ENCODE measurements at places on chromosomes 6 and 20.

DNA sequence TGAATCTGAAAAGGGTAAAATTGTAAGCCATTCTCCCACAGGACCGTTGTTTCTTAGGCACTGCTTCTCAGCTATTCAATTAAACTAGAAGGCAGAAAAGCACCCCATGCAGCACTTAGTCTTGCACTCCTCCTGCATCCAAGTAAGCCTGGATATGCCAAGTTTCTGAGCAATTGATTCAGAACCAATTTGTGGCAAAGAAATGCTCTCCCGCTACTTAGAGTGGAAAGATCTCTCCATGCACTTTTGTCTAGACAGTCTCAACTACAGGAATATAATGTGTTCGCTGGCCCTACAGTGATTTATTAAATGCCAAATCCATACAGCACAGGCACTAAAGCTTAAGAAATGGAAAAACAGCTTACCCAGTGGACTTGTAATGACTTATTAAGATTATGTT lies 338.5 kb downstream of the HACE1 start:
- DNase-seq = no peak

DNA sequence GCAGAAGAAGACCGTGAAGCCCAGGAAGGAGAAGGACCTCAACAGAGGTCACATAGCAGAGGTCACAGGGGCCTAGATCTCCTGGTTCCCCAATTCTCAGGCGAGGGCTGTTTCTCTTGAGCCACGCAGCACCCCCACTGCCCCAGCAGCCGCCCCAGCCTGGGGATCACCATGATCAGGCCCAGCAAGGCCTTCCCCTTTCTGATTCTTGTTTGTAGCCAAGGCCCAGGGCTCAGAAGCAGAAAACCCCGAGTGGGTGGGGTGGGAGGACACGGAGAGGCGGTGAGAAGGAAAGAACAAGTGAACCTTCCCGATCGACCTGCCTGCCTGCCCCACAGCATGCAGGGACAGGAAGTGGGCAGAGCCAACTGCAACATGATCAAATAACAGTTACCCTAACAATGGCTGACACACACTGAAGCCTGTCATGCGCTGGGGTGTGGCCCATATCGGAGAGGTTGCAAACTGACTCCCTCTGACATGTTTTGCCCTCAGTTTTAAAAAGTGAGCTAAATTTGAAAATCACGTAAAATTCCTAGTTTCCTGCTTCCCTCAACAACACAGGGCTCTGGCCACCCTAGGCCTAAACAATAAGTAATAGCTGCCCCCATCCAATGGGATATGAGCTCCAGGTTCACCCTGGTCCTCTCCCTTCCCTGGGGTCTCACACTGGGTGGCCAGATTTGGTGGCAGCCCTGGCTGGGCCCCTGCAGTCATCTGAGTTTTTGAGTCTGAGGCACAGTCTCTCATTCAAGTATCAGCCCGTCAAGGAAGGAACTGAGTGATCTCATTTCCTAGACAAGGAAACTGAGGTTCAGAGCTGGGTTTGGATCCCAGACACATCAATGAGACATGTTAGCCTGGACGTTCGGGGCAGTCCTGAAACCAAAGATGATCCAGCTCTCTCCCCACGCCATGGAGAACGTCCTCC lies 6.5 kb downstream of the PEDS1 start:
- no peak for DNase-seq

GRCh38 chr20:10800288-10800687 lies 126.5 kb upstream of the JAG1 start:
- DNase-seq = no peak

DNA sequence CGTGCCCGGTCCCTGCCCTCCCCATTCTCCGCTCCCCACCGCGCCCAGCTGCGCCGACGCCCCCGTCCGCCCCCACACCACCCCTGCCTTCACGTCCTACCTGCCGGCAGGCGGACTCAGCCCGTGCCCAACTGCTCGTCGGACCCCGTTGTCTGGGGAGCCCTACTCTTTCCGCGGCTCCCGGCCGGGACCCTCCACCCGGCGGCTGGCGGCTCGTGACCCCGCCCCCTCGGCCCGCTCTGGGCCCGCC lies at the start of gene SERAC1:
TSS of gene SERAC1 (minus strand) at position 223 of the 250 bp plus-strand sequence. CDS start 9,899 bp downstream, outside the sequence.
- DNase-seq = no peak

DNA sequence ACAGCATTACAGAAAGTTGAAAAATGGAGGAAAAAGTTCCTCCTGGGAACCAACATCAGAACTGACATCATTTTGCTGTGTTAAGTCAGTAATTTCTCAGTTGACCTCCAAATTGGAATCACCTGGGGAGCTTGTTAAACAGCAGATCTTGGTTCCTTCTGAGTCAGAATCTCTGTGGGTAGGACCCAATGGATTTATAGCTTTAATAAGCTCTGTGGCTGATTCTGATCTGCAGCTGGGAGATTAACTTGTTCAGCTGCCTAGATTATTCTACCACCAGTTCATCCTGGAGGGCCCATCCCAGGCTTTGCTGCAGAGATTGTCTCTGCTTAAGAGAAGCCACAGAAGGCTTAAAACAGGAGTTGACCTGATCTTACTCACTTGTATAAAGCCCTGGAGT lies 90.7 kb upstream of the POPDC3 start:
- DNase-seq = peak; percentile 87

- DNase-seq = no peak
Observed at GRCh38 chr6:161302949-161303348, 29.1 kb upstream of the AGPAT4 start.

DNA sequence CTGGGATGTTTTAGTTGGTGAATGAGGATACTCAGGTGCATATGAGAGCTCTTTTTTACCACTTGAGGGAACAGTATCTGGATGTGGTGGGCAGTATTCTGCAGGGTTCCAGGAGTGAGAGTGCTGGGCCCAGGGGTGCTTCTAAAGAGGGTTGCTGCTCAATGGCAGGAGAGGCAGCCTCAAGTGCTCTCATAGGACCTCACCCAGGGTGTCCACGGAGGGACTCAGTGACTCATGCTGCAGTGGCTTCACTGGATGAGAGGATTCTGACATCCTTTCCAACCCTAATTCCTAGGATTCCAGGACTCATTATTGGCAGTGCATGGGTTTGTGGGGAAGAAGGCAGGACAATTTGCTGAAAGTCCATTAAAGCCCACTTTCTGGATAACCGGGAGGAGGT lies 176.6 kb upstream of the FERMT1 start:
- no peak for DNase-seq

GRCh38 chr6:41894366-41895299 lies 542 bp downstream of the USP49 start:
- peak; percentile 64 for DNase-seq

- no peak for DNase-seq
Observed at GRCh38 chr6:28776269-28777146, 147.3 kb downstream of the TRIM27 start.

DNA sequence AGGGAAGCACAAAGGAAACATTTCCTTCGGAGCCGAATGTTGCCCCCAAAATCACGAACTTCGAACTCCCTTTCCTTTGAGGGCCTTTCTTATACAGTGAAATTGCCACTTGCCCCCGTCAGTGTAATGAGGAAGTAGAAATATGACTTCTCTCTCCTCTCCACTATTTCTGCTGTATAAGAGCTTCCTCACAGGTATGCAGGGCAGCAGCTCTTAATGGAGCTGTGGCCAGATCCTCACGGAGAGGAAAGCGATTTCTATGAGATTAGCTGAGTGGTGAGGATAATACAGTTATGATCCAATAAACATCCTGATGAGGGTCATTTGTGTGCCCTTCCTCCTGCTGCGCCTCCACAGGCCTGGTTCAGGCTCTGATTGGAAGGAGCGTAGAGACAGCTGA lies 10.8 kb upstream of the CPNE5 start:
- no peak for DNase-seq

DNA sequence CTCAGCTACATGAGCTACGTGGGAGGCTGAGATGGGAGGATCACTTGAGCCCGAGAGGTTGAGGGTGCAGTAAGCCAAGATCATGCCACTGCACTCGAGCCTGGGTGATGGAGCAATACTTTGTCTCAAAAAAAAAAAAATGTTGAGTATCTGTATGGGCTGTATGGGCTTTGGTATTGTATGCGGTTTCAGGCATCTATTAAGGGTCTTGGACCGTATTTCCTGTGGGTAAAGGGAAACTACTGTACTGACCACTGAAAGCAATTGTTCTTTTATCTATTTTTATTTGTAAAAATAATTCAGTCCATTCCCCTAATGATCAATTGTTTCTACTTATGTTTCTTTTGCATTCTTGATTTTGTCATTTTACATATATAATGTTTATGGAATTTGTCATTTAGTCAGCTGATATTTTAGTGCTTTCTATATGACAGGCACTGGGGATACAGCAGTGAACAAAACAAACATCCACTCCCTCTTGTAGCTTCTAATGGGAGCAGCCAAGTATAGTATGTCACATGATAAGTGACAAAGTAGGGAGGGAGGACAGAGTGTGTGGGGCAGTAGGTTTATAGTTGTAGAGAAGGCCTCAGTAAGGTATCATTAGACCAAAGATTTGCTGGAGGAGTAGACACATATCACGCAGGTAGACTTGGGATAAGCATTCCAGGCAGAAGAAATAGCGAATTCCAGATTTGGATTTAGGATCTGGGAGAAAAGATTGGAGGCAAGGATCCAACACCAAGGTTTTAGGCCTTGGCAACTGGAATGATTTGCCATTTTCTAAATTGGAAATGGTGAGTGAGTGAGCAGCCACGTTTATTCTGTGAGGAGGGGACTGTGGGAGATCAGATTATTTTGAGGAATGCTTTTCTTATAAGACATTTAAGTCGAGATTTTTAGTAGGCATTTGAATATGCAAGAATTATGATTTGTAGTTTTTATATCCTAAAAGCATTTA lies 6.0 kb downstream of the PCMT1 start:
- DNase-seq = no peak

- no peak for DNase-seq
Observed at GRCh38 chr6:125888989-125889656, 67.4 kb upstream of the HINT3 start.

- no peak for DNase-seq
Observed at GRCh38 chr20:46394872-46395760, 11.3 kb downstream of the ELMO2 start.

DNA sequence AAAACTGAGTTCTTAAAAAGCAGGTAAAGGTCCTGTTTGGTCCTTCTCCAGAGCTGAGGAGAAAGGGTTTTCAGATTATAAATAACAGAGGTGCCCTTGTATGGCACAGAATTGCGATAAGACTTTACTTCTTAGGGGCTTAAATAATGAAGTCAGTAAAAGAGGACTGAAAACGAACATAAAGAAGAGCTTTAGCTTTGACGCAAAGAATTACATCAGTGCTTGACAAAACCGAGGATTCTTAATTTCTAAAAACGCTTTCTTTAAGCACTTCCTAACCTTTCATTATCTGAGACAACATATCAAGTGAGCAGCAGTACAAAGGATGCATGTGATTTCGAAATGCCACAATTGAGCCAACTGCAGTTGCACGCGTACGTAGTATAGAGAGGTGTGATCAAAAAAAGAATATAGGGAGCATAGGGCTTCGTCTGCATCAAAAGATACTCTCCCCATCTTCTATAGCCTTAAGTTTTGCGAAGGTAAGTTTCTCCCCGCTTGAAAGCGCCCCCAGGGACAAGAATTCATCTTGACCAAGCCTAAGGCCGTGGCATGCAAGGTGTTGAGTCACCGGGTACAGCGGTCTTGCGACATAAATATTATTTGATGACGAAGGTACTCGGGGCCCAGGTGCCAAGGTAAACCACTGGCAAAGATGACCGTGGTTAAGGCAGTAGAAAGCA lies 778 bp upstream of the LOC128125822 start:
- no peak for DNase-seq

GRCh38 chr6:17179530-17180073 lies 77.8 kb downstream of the STMND1 start:
- DNase-seq = no peak

DNA sequence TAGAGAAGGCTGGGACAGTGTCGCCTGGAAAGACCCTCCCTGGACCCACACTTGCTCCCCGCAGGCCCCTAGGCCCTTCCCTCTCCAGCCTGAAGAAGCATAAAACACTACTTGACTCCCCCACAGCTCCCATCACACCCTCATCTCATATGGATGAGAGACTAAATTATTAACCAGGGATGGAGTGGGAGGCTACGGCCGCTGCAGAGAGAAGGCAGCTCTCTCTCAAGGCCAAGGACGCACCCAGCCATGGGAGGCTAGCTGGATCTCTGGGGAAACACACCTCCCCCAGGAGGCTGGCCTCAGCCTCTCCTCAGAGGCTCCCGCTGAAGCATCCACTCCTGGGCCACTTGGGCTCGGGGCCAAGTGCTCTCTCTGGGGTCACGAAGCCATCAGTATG lies 102.5 kb downstream of the GRM4 start:
- no peak for DNase-seq

- no peak for DNase-seq
Observed at GRCh38 chr6:43946641-43947363, 176.8 kb downstream of the VEGFA start.

- no peak for DNase-seq
Observed at GRCh38 chr6:125041740-125042459, 79.7 kb downstream of the RNF217 start.

- no peak for DNase-seq
Observed at GRCh38 chr6:53702316-53702715, 36.8 kb upstream of the KLHL31 start.

- no peak for DNase-seq
Observed at GRCh38 chr6:34177181-34177591, 31.3 kb upstream of the GRM4 start.

DNA sequence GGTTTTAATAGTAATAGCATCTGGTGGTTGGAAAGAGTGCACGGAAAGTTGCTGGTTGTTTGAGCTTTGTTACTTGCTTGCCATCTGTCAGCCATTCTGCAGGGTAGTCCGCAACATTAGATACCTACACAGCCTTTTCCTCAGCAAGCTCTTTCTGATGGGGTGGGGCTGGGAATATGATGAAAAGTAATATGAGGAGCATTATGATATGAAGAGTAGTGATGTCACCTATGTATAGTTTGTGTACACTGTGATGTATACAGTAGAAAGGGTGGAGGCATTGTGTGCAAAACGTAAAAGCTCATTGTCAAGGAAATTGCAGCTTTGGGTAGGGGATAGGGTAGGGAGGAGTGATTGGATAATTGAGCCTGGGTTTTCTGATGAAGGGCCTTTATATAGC lies 16.1 kb downstream of the SCAF8 start:
- no peak for DNase-seq

DNA sequence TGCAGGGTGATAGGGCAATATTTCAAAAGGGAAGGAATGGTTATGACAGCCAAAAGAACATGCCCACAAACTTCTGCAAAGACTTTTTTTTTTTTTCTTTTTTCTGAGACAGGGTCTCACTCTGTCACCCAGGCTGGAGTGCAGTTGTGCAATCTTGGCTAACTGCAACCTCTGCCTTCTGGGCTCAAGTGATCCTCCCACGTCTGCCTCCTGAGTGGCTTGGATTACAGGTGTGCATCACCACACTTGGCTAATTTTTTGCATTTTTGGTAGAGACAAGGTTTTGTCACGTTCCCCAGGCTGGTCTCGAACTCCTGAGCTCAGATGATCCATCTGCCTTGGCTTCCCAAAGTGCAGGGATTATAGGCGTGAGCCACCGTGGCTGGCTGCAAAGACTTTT lies 117.6 kb upstream of the ADGRF1 start:
- no peak for DNase-seq

GRCh38 chr6:105424175-105424783 lies 21.4 kb upstream of the PREP start:
- peak; percentile 57 for DNase-seq

Data from WERI-Rb-1 (cell line).